ENCODE measurements at places on chromosomes 13 and 19.

GRCh38 chr13:32426191-32426989 is 1.5 kb downstream of the N4BP2L1 start:
- DNase-seq, result peak; percentile 55

GRCh38 chr13:112183532-112184090 is 116.7 kb downstream of the SOX1 start:
- DNase-seq, result no peak

- DNase-seq, result no peak
Observed at GRCh38 chr13:32247887-32248286, 67.3 kb downstream of the ZAR1L start.

DNA sequence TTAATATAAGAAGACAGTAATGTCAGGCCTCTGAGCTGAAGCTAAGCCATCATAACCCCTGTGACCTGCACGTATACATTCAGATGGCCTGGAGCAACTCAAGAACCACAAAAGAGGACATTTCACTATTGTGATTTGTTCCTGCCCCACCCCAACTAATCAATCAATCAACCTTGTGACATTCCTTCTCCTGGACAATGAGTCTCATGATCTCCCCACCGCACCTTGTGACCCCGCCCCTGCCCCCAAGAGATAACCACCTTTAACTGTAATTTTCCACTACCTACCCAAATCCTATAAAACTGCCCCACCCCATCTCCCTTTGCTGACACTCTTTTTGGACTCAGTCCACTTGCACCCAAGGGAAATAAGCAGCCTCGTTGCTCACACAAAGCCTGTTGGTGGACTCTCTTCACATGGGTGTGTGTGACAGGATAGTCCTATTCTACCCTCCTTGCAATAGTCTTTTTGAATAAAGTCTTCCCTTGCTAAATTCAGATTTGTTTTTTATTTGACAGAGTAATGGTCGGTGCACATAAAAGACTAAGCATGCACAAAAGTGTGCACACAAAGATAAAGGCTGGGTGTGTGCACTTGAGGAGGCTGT is 14.0 kb downstream of the CD70 start:
- no peak for DNase-seq

DNA sequence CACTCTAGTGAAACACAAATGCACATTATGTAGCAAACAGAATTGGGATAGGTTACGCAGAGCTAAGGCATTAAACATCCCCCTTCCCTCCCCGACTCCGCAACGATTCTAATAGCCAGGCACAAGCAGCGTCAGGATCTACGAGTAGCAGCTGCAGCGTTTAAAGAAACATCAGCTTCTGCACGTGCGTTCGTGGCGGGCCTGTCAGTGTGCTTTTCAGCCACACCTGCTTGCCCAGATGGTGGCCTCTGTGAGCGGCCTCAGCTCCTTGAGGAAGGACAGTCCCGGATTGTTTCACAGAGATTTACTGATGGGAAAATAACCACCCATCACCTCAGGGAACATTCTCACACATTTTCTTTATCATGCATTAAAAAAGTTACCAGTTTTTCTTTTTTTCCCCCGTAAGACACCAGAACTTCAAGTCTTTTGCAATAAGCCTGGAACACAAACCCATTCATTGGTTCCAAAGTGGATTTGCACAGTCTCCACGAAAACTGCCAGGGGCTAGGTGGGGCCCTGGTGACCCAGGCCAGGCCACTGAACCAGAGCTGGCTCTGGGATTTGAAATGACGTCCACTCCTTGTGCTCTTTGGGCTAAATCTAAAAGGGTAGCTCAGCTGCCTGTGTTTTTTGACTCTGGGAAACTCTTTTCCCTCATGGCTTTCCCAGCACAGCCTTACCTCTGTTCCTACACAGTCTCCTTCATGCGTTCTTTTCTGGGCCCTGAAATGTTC is 325.5 kb downstream of the KCNRG start:
- no peak for DNase-seq

DNA sequence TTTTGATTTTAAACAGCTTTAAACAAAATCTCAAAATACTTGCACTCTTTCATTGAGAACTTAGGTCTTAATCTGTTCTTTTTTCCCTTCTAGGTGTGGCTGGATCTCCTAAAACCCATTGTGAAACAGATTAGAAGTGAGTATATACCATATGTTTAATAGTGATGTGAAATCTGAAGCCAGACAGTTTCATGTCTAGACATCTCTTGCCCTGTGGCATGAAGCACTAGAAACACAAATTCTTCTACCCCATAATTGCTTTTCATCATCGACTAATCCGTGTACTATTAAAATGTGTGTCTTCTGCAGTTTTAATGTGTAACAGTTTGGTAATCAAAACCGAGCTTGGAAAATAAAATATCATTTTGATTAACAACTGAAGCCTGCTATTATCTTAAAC is 188.2 kb upstream of the RNF113B start:
- DNase-seq, result no peak

DNA sequence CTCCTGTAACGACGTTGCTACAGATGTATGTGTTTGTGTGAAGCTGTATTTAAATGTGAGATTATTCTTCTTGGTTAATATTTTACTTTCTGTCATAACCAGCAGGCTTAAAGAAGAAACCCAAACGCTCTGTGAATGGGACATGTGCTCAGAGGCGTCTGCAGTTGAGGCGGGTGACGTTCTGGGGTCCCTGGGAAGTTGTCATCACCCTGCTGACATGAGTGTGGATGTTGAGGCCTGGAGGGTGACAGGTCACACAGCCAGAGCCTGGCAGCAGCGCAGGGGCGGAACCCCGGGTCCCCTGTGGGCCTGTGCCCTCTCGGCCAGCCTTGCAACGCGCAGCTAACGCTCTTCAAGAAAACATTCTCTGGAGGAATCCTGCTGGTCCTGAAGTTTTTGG is 16.6 kb downstream of the RASA3 start:
- no peak for DNase-seq

DNA sequence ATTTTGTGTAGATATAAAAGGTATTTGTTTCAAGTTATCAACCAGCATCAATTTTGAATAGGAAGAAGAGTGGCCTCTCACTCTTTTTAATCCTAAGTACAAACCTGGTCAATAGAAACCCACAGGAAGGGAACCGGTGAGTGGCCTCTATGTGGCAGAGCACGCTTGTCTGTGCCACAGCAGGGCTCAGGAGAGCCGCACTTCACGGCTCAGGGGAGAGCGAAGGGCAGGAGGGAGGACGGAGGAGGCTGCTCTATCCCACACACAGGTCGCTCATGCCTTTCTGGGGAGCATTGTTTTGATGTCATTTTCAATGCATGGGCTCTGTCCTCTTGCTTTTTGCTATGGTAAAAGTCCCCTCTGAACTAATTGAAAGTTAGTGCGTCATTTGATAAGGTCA is 57.2 kb downstream of the TNFRSF19 start:
- DNase-seq, result no peak

GRCh38 chr19:9308091-9308770 is 1.4 kb downstream of the ZNF699 start:
- DNase-seq, result peak; percentile 24

GRCh38 chr13:53254500-53254899 is 225.9 kb downstream of the OLFM4 start:
- DNase-seq, result peak; percentile 6

- DNase-seq, result peak; percentile 82
Observed at GRCh38 chr19:14510311-14511228, 7.6 kb downstream of the DNAJB1 start.

GRCh38 chr13:40484974-40485373 is 181.5 kb downstream of the FOXO1 start:
- no peak for DNase-seq

DNA sequence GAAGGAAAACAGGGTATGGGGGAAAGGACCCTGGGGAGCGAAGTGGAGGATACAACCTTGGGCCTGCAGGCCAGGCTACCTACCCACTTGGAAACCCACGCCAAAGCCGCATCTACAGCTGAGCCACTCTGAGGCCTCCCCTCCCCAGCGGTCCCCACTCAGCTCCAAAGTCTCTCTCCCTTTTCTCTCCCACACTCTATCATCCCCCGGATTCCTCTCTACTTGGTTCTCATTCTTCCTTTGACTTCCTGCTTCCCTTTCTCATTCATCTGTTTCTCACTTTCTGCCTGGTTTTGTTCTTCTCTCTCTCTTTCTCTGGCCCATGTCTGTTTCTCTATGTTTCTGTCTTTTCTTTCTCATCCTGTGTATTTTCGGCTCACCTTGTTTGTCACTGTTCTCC is 2.7 kb downstream of the KLK3 start:
- no peak for DNase-seq

- DNase-seq, result no peak
Observed at GRCh38 chr19:8519388-8519787, 5.4 kb upstream of the ZNF414 start.

- no peak for DNase-seq
Observed at GRCh38 chr19:56988299-56988698, 131.5 kb upstream of the USP29 start.

GRCh38 chr19:29813642-29814041 is 1.9 kb downstream of the CCNE1 start:
- no peak for DNase-seq

- DNase-seq, result no peak
Observed at GRCh38 chr19:37698216-37698615, 21.3 kb downstream of the ZNF607 start.

DNA sequence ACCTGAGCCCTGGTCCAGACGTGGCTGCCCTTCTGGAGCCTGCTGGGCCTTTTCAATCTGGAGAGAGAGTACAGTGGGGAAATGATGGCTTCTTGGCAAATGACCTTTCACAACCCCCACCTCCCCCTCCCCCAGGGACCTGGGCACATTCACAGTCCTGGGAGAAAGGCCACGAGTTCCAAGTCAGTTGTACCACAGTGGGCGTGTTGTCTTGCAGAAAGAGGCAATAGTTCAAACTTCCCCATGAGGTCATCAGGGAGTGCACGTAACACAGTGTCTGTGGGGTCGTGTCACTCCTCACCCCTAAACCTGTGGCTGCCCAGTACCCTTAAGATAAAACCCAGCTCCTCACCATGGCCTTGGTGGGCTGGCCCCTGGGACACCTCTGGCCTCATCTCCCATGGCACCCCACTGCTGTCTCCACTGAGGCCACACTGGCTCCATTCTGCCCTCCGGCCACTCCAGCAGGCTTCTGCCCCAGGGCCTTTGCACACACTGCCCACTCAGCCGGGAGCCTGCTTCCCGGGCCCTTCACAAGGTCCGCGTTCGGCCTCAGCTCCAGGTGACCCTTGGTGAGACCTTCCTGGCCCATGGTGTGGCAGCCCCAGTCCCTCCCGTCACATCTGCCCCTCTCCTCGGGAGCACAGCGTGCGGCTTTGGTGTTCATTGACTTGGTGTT is 13.3 kb downstream of the PLIN4 start:
- DNase-seq, result no peak

- DNase-seq, result no peak
Observed at GRCh38 chr19:4220188-4220587, 9.1 kb upstream of the EBI3 start.

DNA sequence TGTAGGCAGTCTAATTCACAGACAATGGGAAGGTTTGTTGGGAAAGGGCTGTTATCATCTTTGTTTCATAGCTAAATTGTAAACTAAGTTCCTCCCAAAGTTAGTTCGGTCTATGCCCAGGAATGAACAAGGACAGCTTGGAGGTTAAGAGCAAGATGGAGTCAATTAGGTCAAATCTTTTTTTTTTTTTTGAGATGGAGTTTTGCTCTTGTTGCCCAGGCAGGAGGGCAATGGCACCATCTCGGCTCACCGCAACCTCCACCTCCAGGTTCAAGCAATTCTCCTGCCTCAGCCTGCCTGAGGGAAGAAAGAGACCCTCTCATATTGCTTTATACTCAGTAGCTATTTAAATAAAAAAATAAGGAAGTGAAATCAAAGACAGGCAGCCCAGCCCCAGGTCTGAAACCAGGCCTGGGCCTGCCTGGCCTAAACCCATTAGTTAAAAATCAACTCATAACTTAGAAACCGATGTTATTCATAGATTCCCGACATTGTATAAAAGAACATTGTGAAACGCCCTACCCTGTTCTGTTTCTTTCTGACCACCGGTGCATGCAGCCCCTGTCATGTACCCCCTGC is 297.4 kb upstream of the SGCG start:
- DNase-seq, result no peak

DNA sequence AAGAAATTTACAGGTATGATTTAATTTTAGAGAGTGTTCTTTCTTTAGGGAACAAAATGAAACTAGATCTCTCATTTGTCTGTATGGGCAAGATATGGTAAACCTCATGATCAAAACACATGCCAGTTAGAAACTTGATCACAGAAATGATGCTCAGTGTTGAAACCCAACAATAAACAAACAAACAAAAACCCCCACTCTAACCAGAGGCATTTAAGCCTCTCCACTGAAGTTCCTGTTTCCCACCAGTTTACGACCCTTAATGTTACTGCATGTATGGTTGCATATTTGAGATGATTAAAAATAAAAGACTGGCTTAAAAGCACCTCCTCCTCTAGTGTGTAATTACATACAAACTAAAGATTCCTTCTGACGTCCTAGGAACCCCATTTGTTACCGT is 293.3 kb upstream of the MAB21L1 start:
- DNase-seq, result no peak

DNA sequence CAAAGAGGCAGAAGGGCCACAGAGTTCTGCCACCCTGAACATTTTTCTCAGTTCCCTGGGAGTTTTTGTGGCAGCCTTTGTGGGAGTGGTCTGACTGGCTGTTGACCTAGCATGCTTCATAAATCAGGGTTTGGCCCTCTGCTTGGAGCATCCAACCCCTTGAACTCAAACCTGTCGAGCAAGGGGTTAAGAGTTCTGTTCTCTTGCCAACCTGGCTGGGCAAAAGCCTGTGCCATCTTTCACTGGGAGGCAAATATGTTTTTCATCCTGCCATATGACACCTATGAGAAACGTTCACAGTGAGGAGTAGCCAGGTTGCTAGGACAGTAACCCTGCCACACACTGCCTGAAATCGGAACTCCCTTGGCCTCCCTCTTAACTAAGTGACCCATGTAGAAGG is 7.7 kb upstream of the TEX26 start:
- no peak for DNase-seq

DNA sequence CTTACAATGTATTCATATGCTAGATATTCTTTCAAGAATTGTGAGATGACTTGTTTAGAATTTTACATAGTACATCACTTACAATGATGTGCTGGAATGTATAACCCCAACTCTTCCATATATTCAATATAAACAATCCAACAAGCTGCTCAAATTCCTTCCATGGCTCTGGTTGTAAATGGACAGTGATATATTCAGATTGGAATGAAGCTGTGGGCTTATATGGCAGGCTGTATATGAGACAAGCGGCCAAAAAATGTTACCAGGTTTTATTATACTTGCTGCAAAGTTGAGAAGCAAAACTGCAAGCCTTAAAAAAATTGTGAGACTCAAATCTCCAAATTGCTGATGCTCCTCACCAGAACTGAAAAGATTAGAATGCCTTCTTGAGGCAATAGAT is 83.6 kb upstream of the KLF12 start:
- DNase-seq, result peak; percentile 67

- DNase-seq, result peak; percentile 76
Observed at GRCh38 chr19:31066385-31066784, 282.9 kb downstream of the TSHZ3 start.

- peak; percentile 50 for DNase-seq
Observed at GRCh38 chr13:99522298-99522697, 21.0 kb downstream of the TM9SF2 start.

Measured in GM23248 (cell line).